Fibroblast of mammary gland (primary cell): ENCODE measurements at places on chromosomes 5 and 9.

DNA sequence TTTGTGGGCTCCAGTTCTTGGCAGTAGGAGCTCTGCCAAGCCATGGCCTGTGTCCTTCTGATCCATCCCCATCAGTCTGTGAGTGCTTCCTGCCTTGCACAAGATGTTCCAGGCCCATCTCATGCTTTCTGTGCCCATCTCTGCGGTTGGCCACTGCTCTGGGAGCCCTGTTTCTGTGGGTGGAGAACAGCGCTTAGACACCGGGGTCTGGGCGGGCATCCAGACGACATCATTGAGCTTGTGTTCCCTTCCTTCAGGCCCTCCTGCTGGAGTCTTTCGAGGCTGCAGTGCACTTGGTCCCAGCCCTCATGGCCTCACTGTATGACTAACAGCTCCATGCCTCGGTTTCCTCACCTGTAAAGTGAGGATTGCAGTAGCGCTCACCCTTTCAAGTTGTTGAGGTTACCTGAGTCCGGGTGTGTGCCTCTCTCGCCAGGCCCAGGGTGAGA lies 14.9 kb upstream of the CARD19 start:
- DNase-seq: peak; percentile 76

DNA sequence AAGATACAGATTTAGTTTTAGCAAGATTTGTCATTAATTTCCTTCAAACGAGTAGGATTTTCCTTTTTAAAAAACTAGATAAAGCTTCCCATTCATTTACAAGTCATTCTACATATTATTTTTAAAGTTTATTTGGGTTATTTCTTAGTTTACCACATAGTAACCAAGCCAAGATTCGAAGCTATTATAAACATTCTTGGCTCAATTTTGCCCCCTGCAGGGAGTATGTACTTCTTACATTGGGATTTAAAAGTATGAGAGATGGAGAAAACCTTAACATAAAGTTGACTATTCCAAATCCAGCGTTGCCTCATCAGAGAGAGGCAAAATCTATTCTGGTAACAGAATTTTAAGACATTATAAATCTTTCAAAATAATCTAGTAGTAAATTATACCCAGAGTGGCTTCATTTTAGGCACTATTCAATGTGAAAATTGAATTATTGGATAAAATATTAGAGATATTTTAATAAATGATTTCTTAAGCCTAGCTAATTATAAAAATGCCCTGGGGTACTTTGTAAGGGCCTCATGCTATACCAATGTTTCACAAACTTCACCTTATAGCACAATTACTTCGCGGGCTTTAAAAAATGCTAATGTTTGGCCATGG lies 39.1 kb downstream of the FBN2 start:
- DNase-seq: peak; percentile 75

DNA sequence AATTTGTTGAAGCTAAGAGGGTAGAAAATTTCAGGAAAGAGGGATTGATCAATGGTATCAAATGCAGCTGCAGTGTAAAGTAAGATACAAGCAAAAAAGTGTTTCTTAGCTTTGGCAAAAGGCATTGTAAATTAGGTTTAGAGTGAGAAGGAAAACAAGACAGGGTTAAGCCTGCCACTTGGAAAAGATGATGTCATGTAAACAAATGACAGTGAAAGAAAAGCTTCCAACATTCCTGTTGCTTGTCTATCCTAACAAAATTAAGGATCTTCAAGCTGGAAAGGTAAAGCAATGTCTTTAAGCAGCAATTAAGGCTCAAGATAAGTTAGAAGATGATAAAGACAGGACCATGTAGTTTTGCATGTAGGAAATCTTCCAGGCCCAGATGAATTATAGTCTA lies 139.1 kb upstream of the PPP2R2B start:
- DNase-seq: no peak

DNA sequence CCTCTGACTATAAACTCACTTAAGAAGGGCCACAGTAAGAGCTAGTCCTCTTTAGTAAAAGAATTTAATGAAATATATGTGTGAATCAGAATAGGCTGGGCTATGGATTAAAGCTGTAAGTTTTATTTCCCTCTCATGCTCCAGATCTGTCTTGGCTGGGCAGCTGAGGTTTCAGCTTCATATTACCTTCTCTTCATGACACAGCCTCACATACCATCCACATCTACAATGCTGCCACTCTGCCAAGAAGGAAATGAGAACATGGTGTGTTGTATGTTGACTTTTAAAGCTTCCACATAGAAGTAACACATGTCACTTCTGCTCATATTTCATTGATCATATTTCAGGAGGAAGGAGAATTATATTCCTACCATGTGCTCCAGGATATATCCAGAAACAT lies 776.0 kb upstream of the ACO1 start:
- DNase-seq: peak; percentile 25

- DNase-seq: no peak
Observed at GRCh38 chr9:108691614-108692013, 164.2 kb downstream of the ACTL7B start.

- peak; percentile 84 for DNase-seq
Observed at GRCh38 chr9:112532427-112532826, 45.8 kb downstream of the KIAA1958 start.
